ENCODE measurements at places on chromosomes 3 and 15.

GRCh38 chr3:155283092-155284056, 10.1 kb downstream of the STRIT1 start:
- DNase-seq, result no peak

DNA sequence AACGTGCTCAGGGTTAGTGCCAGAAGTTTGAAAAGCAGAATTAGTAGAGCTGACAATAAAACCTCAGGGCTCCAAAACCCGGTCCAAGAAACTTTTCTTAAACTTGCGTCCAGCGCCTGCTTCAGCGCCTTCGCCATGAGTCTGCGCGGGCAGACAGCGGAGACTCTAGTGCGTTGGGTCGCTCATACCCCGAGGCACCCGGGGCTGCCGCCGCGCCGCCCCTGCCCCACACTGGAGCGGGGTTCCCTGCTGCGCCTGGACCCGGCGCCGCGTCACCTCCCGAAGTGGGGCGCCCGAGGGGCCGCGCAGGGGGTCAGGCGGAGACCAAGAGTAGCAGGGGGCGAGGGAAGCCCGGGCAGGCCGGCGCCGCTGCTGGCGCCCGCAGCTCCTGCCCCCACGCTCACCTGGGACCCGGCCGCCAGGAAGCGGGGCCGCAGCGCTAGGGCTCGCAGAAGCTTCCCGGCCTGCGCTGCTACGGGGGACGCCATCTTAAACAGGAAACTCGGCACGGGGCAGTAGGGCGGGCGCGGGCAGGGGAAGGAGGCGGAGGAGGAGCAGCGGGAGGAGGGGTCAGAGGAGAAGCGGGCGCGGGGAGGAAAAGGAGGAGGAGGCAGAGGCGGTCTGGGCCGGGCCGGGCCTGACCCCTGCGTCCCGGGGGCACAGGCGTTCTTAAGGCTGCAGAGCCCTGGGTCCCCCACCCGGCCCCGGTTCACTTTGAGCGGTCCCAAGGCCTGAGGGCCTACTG, at the start of gene SUCLG2:
TSS of gene SUCLG2 (minus strand) at position 514 of the 745 bp plus-strand sequence. CDS start at position 488, 26 bp downstream.
- DNase-seq, result peak; percentile 49

GRCh38 chr3:87181551-87181950, 45.6 kb upstream of the CHMP2B start:
- no peak for DNase-seq

DNA sequence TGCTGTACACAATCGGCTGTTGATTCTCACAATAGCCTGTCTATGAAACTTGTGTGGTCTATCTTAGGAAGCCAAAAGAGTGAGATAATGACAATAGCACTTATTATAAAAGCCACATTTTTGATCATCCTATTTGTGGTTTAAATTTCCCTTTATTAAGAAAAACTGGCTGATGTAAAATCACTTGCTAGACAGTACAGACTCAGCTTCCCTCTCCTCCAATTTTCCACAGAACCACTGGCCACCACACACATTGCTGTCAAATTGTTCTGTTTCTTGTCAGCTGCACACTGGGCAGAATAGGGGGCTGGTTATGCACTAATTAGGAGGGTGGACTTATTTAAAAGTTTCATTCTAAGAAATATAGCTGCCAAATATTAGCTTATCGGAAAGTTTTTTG, 425.9 kb downstream of the EPHA3 start:
- no peak for DNase-seq

- DNase-seq, result no peak
Measured at GRCh38 chr15:84883916-84884781, at the start of gene SLC28A1. Gene SLC28A1 (plus strand): TSS chr15:84884662. CDS start chr15:84887761, 3,099 bp downstream.

DNA sequence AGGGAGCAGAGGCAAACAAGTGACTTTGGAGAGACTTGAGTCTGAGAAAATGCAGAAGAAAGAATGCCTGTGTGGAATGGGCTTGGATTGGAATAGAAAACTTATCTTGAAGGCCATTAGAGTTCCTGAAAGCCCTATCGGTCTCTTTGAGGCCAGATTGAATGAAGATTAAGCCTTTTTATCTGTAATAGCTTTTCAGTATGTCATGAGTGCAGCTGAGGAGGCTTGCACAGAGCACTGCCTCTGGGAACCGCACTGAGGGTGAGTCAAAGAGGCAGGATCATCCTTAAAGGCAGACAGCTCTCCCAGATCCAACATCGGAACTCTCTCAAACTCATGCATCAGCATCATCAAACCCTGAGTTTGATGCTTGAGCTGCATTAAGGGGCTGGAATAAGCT, 515.2 kb downstream of the NTRK3 start:
- no peak for DNase-seq

DNA sequence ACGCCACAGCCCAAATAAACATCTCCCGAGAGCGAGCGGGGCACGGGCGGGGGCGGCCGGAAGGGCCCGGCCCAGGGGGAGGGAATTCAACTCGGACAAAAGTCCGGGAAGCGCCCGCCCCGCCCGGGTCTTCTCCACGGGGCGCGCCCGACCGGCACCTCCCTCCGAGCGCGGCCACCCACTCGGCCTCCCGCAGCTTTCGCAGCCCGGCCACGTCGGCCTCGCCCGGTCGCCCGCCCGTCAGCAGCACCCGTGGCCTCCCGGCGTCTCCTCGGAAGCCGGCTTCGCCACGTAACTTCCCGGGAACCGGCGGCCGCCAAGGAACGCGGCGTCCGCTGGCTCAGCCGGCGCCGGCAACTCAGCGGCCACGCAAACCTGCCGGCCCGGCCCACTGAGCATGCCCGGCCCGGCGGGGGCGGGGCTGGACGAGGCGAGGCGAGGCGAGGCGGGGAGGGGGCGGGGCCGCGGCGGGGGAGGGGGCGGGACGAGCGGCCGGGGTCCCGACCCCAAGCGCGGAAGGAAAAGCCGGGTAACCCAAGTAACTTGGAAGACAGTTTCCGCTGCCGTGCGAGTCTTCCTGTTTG, at the start of gene TJP1:
TSS of gene TJP1 (minus strand) at position 369 of the 584 bp plus-strand sequence. CDS start 440 bp downstream, outside the sequence.
- peak; percentile 65 for DNase-seq

DNA sequence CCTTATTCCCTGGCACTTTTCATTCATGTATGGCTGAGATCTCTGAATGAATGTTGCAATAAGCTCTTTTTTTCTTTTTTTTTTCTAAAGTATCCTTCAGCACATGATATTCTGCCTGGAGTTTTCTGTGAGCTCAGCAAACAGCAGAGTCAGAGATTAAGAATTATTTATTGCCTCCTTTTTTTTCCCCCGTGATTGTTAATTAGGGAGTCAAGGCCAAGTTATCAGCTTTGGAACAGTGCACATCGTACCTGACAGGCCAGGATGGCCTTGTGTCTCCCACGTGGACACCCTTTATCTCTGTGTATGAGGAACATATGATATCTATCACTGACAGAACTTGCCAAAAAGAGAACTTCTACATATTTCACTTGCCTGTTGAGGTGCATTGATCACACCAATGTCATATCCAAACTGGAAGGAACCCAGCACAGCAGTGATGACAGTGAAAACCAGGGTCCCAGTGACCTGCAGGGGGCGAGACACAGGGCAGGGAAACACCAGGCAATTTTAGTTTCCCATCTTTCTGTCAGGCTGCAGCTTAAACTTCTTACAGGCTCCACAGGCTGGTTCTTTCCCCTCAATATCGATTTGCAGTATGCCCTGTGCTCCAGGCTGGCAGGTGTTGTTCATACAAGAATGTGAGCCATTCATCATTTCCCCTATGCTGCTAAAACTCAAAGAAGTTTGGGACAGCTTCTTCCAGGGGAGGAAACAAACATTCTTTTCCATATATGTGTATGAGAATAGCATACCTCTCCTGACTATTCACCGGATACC, 8.2 kb downstream of the SLC2A2 start:
- DNase-seq, result no peak

Measured in NCI-H446 (cell line).